Activated naive CD8-positive, alpha-beta T cell treated with anti-CD3 and anti-CD28 coated beads, Interleukin-2, amount 50 U/mL, for 16 hours (primary cell): ENCODE measurements at places on chromosomes 7 and 10.

DNA sequence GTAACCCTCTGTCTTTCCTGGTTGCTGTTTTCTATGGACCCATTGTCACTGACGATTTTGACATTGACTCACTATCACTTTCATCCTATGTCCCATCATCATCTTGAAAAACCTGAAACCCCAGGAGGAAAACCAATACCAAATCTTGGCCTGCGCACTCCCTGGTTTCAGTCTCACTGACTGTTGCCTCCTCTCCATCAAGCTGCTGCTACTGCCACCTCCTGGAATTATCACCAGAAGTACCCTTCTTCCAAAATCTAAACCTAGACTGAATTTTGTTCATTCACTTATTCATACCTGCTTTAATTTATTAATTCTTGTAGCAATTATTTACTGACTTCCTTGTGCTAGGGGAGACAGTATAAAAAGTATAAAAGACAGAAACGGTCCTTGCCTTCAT is 44.5 kb upstream of the ACBD5 start:
- DNase-seq, result no peak

GRCh38 chr7:2985866-2986265 is 57.8 kb downstream of the CARD11 start:
- DNase-seq, result no peak

- no peak for DNase-seq
These were observed 69.3 kb downstream of the ARHGAP22 start for GRCh38 chr10:48535416-48536155.

DNA sequence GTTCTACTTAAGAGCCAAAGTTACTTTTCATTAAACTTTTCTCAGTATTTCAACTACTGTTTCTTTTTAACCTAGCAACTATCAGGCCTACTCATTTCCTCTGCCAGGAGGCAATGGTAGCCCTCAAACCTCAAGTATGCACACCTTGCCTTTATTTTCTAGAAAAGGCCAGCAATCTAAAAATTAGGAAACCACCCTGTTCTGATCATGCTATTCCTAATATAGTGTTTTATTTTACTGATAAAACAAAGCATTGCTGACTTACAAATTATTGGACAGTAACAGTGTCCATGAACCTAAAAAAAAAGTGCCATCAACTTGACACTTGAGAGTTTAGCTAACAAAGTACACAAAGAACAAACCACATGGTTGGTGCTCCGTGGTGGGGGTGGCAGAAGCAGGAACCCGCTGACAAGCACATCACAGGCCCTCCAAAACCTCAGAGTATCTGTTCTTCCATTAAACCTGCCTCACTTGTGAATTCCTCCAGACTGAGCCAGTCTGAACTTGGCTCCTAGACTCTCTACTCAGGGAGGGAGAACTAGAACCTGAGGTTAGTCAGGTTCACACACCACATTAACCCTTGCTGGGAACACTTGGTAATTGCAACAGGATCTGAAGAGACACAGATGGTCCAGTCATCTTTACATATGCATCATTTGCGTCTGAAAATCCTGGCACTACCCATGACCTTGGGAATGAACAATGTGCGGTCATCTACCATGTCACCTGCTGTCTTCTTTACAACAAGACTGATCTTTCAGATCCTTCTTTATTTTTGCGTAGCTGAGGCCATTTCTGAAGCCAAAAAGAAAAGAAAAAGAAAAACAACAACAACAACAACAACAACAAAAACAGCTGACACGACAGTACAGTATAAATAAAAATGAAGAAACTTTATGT is 31.9 kb downstream of the PIP4K2A start:
- no peak for DNase-seq

DNA sequence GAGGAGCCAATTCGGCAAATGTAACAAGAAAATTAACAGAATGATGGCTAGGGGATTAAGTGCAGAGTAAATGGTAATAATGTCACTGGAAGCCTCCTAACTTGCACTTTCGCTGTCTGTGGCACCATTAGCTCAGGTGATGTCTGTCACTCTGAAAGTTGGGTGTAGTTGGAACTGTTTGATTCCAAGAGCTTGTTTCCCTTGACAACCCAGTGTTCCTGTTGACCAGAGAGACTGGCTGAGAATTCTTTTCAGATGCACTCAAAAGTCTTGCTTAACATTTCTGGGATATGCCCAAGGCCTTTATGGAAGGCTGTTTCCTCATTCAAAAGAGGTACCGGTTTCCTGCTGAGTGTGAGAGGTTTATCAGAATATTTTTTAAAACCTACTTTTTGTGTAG is 49.6 kb downstream of the PLPP4 start:
- no peak for DNase-seq

GRCh38 chr7:42192851-42193461 is 44.1 kb downstream of the GLI3 start:
- no peak for DNase-seq

DNA sequence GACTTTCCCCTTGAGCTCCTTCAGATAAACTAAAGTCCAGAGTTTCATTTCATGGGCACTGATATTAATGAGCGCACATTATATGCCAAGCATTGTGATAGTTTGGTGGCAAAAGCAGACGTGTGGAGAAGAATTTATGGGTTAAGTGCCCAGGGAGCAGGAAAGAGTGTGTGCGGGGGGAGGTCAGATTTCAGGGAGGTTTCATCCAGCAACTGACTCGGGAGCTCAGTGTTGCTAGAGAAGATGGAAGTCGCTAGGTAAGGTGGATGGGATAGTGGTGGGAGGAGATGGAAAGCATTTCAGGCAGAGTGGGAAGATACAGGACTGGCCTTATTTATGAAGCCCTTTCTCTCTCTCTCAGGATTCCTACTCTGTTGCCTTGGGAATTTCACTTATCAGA is 223.0 kb downstream of the SNX10 start:
- no peak for DNase-seq

- no peak for DNase-seq
These were observed 201.5 kb downstream of the LRMDA start for GRCh38 chr10:75632805-75633462.

- no peak for DNase-seq
These were observed 408.3 kb upstream of the ANKRD30A start for GRCh38 chr10:36717118-36717517.

DNA sequence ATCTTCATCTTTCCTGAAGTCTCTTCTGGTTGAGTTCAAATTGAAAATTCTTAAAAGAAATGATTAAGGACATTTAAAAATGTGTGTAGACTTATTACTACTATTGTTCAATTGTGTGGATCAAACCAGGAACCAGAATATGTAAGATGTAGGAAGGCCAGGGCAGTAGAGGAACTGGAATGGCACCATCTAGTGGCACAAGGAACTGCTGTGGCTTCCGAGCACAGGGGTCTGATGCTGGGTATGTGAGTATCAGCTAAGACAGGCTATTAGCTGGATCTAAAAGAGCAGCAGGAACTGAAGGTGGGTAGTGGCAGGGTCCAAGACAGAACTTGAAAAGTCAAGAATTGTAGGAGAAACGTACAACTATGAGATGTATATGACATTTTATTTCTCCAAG is 247.3 kb downstream of the SEMA3A start:
- DNase-seq, result no peak

GRCh38 chr10:97355571-97355975 is 21.0 kb upstream of the FRAT2 start:
- DNase-seq, result no peak

DNA sequence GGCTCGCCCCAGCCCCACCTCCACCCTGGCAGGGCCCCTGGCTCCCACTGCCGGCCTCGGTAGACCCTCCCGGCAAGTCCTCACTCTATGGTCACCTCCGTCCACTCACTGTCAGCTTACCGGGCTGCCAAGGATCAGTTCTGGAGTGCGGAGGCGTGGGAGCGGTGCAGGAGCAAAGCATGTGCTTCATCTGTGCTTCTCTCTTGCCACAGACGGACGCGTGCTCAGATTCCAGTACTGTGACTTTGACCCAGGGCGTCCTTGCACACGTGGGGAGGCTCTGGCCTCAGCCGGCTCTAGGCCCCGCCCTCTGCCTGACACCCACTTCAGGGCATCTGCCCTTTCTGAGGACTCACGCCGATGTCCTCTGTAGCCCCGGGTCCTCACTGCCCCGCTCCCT is 547.5 kb upstream of the FOXK1 start:
- DNase-seq, result no peak

- no peak for DNase-seq
These were observed 126.4 kb upstream of the GHITM start for GRCh38 chr10:84012831-84013458.

DNA sequence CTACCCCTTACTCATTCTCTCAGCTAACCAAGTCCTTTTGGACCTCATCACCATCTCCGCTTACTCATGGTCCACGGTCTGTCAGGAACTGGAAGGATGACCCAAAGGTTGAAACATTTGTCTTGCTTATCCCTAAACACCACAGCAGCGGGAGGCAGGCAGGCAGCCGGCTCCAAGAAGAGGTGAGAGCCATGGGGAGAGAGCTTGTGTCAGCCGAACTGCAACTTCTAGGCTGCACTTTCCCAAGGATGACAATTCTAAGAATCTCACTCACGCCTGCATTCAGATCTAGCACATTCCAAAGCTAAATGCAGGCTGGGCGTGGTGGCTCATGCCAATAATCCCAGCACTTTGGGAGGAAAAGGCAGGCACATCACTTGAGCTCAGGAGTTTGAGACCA is 86.0 kb downstream of the SPDYE5 start:
- no peak for DNase-seq

- DNase-seq, result no peak
These were observed 107.4 kb downstream of the WDFY4 start for GRCh38 chr10:48792121-48792520.

DNA sequence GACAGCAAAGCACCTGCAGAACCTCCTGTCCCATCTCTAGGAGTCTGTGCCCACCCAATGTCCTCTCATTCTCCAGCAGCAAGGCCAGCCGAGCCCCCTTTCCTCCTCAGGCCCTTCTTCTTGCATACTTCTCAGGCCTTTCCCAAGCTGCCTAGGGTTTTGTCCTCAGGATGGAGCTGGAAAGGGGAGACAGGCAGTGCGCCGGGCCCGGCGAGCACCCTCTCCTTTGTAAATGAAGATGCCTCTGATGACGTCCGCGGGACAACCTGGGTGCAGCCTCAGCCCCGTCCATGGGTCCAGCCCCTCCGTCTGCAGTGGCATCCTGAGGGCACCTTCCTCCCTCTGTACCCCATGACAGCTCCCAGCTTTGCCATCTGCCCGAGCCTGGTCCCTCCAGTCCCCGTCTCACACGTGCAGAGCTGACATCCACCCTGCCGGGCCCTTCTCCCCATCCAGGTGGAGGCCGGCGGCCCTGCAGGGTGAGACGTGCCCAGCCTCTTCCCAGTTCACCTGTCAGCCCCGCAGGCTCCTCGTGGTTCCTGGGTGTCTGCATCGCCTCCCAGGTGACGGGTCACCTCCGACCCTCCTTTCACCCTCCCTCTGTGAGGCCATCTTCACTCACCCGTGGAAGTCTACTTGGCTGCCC is 36.4 kb downstream of the JAKMIP3 start:
- no peak for DNase-seq

DNA sequence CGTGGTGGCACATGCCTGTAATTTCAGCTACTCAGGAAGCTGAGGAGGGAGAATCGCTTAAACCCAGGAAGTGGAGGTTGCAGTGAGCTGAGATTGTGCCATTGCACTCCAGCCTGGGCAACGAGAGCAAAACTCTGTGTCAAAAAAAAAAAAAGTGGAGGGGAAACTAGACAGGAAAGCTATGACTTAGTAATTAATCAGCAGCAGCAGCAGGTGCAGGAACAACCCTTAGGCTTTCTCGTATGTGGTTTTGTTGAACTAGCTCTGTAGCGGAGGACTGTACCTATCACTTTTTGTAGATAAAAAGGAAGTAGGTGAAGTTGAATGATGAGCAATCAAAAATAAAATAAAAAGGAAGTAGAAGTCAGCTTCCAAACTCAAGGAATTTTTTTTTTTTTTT is 76.9 kb upstream of the KMT2C start:
- DNase-seq, result no peak

DNA sequence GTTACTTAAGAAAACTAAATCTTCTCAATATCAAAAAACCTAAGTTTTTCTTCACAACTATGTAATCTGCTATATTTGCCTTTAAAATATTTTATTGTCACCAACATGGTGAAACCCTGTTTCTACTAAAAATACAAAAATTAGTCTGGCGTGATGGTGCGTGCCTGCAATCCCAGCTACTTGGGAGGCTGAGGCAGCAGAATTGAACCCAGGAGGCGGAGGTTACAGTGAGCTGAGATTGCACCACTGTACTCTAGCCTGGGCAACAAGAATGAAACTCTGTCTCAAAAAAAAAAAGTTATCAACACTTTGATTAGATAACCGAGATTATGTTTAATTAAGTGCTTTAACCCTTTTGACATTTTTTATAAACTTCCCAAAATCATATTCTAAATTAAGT is 28.3 kb upstream of the CLDN4 start:
- no peak for DNase-seq

DNA sequence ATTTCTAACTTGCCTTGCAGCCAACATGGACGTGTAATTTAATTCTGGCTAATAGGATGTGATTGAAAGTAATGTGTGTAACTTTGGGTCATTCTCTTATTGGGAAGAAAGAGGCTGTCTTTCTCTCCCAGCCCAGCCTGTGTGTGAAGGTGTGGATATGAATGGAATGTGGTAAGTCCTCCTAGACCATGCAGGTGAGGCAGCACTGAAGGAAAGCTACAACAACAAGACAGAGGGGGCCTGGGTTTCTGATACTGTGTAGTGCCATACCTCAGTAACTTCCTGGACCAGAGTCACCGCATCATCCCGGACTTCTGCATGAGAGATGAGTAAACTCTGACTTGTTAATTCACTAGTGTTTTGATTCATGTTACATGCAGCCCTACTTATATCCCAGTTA is 237.0 kb downstream of the EXOC4 start:
- DNase-seq, result no peak
